ENCODE measurements at places on chromosomes 13 and 19.

GRCh38 chr13:40377783-40378182 is 288.7 kb downstream of the FOXO1 start:
- DNase-seq, result no peak

GRCh38 chr13:76029706-76030105 is 393.6 kb downstream of the LMO7 start:
- DNase-seq, result no peak

GRCh38 chr13:37953696-37954095 is 84.1 kb upstream of the TRPC4 start:
- DNase-seq, result no peak

DNA sequence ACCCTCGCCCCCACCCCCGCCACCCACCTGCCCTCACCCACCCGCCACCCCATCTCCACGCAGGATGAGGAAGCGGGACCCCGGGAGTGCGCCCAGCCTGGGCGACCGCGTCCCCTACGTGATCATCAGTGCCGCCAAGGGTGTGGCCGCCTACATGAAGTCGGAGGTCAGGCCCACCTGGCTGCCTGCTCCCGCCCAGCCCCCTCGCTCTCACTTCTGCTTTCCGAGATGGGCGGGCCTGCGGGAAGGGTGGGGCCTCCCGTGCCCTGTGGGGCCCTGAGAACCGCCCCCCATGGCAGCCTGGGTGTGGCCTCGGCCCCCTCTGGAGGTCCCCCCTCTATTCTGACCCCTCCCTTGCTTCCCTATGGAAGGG is 3.1 kb upstream of the SPIB start:
- DNase-seq, result no peak

GRCh38 chr19:35966771-35967170 is 28.2 kb upstream of the SDHAF1 start:
- DNase-seq, result no peak

- no peak for DNase-seq
Observed at GRCh38 chr13:99875391-99875790, 96.2 kb downstream of the ZIC5 start.

- no peak for DNase-seq
Observed at GRCh38 chr13:79861731-79862130, 380.8 kb downstream of the NDFIP2 start.

- DNase-seq, result no peak
Observed at GRCh38 chr13:24842549-24843274, 78.7 kb downstream of the RNF17 start.

GRCh38 chr19:5961969-5962945 is 15.7 kb downstream of the RANBP3 start:
- no peak for DNase-seq
